HTR-8/SVneo (cell line): ENCODE measurements at places on chromosomes 5 and 9.

- DNase-seq: no peak
These were observed 378.3 kb downstream of the KCTD16 start for GRCh38 chr5:144548936-144549335.

GRCh38 chr9:132464547-132464946 lies 54.5 kb downstream of the CFAP77 start:
- DNase-seq: no peak

DNA sequence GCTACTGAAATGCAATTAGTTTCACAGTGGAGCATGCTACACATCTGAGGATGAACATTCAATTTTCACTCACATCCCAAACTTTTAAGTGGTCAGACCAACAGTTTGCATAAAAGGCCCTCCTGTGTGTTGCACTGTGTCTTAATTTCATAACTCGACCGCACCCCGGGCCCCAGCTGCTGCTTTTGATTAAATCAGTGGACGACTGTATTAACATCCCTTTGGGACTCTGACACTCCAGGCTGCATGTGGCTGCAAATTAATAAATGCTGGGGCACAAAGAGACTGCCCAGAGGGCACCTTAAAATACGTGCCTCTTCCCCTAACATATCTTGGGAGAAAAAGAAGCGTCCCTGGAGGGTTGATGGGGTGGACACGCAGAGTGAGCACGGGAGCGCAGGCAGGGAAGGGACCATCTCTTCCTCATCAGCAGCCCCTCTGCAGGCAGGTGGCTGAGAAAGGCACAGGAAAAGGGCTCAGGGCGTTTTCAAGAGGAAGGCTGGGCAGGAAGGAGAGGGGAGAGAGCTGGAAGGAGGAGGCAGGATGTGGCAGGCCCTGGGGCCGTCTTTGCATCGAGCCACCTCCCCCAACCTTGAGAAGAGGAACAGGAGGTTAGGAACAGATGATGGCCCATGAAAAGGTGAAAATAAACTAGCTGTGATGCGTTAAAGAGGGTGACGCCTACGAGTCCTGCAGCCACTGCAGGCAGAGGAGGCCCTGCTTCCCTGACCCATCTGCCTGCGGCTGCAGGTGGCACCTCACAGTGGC lies 18.6 kb downstream of the MED10 start:
- DNase-seq: no peak

DNA sequence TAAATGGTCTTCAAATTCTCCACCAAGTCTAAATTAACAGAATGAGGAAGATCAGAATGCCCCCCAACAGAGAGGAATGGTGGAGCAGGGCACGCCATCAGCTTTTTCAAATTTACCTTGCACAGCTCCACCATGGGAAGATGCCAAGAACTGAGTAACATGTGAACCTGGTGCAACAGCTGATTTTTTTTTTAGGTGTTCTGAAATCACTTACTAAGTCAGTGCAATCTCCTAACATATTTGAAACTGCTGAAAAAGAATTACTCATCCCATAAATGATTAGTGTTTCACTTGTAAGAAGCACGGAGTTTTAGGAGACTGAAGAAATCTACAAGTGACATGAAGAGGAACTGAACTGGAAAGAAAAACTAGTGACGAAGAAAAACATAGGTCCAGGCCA lies 5.1 kb downstream of the TMEM245 start:
- DNase-seq: no peak

DNA sequence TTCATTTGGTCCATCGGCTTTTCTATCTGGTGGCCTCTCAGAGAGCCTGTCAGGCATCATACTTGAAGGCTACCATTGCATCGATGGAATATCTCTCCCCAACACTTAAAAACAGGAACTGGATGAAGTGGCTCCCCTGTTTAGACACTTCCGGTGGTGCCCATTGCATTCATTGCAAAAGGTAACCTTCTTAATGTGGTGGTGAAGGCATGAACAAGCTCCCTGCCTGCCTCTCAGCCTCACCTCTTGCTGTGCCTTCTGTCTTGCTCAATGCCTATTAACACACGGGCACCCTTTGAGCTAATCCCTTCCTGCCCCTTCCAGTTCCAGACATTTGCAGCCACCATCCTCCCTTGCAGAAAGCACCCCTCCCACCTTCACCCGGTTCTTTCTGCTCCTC lies 233.1 kb upstream of the MSX2 start:
- DNase-seq: no peak

DNA sequence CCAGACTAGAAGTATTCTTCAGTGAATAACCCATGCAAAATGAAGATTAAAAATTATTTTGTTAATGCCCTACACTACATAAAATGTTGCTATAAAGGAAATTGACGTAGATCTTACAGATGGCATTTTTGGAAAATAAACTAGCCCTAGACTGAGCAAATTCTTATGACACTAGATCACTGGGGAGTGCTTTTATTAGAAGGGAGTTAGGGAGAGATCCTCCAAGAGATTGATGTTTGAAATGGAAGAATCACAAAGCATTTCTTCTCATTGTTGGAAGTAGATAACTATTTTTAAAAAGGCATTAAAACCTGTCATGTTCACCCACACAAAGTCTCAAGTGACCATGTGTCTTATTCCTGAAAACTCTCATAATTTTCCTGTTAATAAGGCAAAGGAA lies 351.1 kb upstream of the TLE4 start:
- DNase-seq: no peak
